ENCODE measurements at places on chromosomes 1 and 21. TPM values are rescaled to one million over a fixed set of nuclear protein-coding genes. Genes with fewer than 3 reads are reported as not detected.

The KPRP gene
- not detected for total RNA-seq

The PRDM15 gene
- total RNA-seq, result 13.7 TPM

The LRRC47 gene
- total RNA-seq, result 43.5 TPM

The CFH gene
- total RNA-seq, result 2.5 TPM

The CSMD2 gene
- not detected for total RNA-seq

The C21orf58 gene
- total RNA-seq, result 29.3 TPM

The NBPF4 gene
- total RNA-seq, result 0.51 TPM

The TSPAN2 gene
- total RNA-seq, result 1.1 TPM

Measured in T-helper 1 cell treated with Interleukin-12 subunit alpha and Interleukin-12 subunit beta and Interleukin-4 antibody, amounts not matched to agents 30 ng/mL and 1 ng/mL, for 36 hours (primary cell).